ENCODE measurements at places on chromosomes 6 and 20.

GRCh38 chr20:41011551-41012067 lies 17.0 kb upstream of the TOP1 start:
- no peak overlapping the region for H3K27ac ChIP-seq
- DNase-seq: no peak
- no peaks in the 10 kb centered on the region for H3K27me3 ChIP-seq
- no peak overlapping the region for H3K4me3 ChIP-seq
- H3K4me1 ChIP-seq: no peaks in the 10 kb centered on the region

DNA sequence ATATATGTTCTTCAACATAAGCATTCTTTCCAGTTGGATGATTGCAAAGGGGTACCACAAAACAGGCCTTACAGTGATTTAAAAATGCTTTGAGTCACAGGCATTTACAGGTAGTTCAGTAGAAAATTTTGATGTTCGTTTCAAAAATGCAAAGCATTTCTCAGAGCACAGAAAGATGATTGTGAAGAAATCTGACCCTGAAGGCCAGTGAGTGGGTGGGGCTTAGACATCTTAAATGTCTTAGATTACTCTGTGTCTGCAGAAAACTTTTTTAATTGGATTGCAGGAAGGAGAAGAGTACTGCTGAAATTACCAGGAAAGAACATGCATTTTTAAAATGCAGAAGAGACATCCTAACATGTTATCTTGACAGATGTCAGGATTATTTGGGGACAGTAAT lies 268.3 kb downstream of the CDKAL1 start:
- H3K4me1 ChIP-seq: no peaks in the 10 kb centered on the region
- H3K4me3 ChIP-seq: no peak overlapping the region
- H3K27me3 ChIP-seq: no peaks in the 10 kb centered on the region
- H3K27ac ChIP-seq: no peak overlapping the region
- no peaks in the 10 kb centered on the region for H3K36me3 ChIP-seq

GRCh38 chr20:11331096-11331495 lies 586.6 kb upstream of the BTBD3 start:
- H3K36me3 ChIP-seq: no peaks in the 10 kb centered on the region
- H3K27ac ChIP-seq: no peak overlapping the region
- no peaks in the 10 kb centered on the region for H3K4me1 ChIP-seq
- H3K27me3 ChIP-seq: no peaks in the 10 kb centered on the region

GRCh38 chr20:43938017-43938655 lies 23.5 kb downstream of the TOX2 start:
- H3K4me3 ChIP-seq: no peak overlapping the region
- no peak overlapping the region for H3K27ac ChIP-seq
- H3K4me1 ChIP-seq: peaks cover 7% of the 10 kb centered on the region
- no peaks in the 10 kb centered on the region for H3K36me3 ChIP-seq
- DNase-seq: no peak

DNA sequence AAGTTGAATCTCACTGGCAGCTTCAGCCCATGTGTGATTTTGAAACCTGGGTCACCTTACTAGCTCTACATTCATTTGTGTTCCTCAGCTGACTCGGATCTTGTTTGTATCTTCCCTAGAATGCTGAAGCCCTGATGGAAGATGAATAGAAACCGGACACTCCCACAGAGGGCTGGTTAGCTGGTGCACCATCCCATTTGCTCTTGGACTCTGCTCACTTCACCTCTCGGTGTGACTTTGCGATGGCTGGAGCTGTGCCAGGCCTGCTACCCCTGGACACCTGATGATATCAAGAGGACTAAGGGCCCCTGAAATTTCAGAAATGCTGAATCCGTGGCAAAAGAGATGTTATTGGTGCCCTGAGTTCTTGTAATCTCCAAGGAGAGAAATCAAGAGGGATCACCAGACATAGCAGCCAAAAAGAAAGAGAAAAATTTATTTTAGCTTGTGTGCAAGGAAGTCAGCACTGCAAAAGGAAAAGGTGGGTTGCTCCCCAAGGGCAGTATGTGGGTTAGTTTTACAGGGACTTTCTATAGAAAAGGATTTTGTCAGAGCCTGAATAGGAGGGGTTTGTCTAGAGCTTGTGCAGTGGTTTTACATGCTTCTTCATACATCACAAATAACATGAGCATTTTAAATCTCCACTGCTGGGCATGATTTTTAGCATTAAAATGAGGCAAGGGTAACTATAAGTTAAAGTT lies 426.3 kb upstream of the NOX3 start:
- no peak for DNase-seq
- no peaks in the 10 kb centered on the region for H3K27me3 ChIP-seq
- no peaks in the 10 kb centered on the region for H3K4me1 ChIP-seq
- H3K4me3 ChIP-seq: no peak overlapping the region
- no peak overlapping the region for H3K27ac ChIP-seq
- no peaks in the 10 kb centered on the region for H3K36me3 ChIP-seq

- H3K4me3 ChIP-seq: no peak overlapping the region
- DNase-seq: peak; percentile 77
- no peaks in the 10 kb centered on the region for H3K27me3 ChIP-seq
- H3K36me3 ChIP-seq: no peaks in the 10 kb centered on the region
These were observed 42.8 kb upstream of the TASP1 start for GRCh38 chr20:13681248-13682125.

GRCh38 chr20:38034961-38035360 lies 1.4 kb downstream of the RPRD1B start:
- no peaks in the 10 kb centered on the region for H3K27me3 ChIP-seq
- no peak overlapping the region for H3K27ac ChIP-seq
- peaks cover 12% of the 10 kb centered on the region for H3K4me1 ChIP-seq
- peaks cover 2% of the 10 kb centered on the region for H3K36me3 ChIP-seq
- DNase-seq: no peak

- H3K27ac ChIP-seq: peak overlapping the region; percentile 36
- no peaks in the 10 kb centered on the region for H3K36me3 ChIP-seq
- peak overlapping the region; percentile 24 for H3K4me3 ChIP-seq
- peaks cover 37% of the 10 kb centered on the region for H3K27me3 ChIP-seq
- peak; percentile 60 for DNase-seq
- peaks cover 5% of the 10 kb centered on the region for H3K4me1 ChIP-seq
These were observed 2.9 kb downstream of the NRN1 start for GRCh38 chr6:6003621-6004366.

DNA sequence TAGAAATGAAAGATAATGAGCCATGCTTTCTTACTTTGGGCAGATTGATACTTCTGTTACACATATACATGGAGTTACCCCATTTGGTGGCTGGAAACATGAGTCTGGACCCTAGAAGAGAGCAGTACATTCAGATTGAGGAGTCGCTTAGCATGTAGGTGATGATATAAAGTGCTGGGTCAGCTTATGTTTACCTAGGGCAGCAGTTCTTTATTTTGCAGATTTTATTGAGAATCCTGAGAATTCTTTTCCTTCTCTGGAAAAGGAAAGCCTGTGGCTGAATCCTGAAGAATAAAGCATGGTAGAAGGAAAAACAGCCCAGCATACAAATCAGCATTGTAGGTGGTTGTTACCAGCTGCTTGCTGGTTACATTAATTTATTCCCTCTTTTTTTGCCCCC lies 91.2 kb downstream of the SMAP1 start:
- no peaks in the 10 kb centered on the region for H3K36me3 ChIP-seq
- H3K27me3 ChIP-seq: no peaks in the 10 kb centered on the region
- no peaks in the 10 kb centered on the region for H3K4me1 ChIP-seq
- H3K27ac ChIP-seq: no peak overlapping the region

DNA sequence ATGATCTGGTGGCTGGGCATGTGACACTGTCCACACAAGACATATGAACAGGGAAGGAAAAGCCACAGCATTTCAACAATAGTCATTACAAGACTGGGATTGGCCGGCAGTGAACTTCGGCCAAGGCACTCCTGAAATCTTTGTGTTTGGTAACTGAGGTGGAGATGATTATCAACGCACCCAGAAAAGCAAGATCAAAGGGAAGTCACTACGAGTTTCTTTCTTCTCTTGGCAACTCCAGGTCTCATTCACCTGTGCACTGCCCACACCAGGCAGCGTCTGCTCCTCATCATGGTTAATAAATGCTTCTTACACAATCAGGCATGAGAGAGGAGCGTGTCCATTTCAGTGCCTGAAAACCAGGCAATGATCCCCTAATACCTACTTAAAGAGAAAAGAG lies 20.5 kb upstream of the FOXC1 start:
- peaks cover 4% of the 10 kb centered on the region for H3K27me3 ChIP-seq
- H3K4me1 ChIP-seq: no peaks in the 10 kb centered on the region
- DNase-seq: peak; percentile 78

DNA sequence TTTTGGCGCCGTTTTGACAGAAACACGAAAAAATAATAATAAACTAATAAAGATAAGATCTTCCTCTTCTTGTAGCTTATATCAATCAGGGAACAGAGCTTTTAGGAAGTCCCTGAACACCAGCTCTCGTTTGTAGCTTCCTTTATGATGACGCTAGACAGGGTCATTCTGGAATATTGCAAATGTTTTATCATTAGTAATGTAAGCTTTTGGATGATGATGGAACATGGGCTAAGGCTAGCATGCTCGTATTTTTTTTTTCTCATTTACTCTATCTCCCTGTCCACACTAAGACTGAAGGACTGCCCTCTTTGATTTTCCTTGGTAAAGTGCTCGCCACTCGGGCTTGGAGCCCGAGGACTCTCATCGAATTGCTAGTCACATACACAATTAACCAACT lies 22.1 kb upstream of the POM121L2 start:
- no peaks in the 10 kb centered on the region for H3K36me3 ChIP-seq
- peaks cover 11% of the 10 kb centered on the region for H3K27me3 ChIP-seq
- H3K27ac ChIP-seq: no peak overlapping the region
- H3K4me3 ChIP-seq: no peak overlapping the region
- DNase-seq: no peak
- H3K4me1 ChIP-seq: no peaks in the 10 kb centered on the region

DNA sequence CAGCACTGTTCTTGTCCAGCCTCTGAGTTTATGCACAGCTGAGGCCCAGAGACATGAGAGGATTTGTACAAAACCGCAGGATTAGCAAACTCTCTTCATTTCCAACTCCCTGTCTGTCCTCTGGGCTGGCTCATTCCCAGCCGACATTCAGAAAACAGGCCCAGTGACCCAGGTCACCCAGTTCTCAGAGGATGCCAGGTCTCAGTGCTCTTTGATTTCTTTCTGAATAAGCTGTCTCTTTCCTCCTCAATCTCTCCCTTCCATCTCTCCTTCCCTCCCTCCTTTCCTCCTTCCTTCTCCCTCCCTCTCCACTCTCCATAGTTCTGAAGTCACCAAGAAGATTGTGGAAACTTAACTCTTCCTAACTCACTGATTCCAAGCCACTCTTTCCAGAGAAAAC lies 372.7 kb upstream of the SULF2 start:
- no peaks in the 10 kb centered on the region for H3K27me3 ChIP-seq
- no peaks in the 10 kb centered on the region for H3K36me3 ChIP-seq
- no peaks in the 10 kb centered on the region for H3K4me1 ChIP-seq
- no peak overlapping the region for H3K4me3 ChIP-seq
- DNase-seq: no peak
- no peak overlapping the region for H3K27ac ChIP-seq

GRCh38 chr20:1477896-1478490 lies 11.3 kb upstream of the NSFL1C start:
- no peaks in the 10 kb centered on the region for H3K36me3 ChIP-seq
- H3K27me3 ChIP-seq: no peaks in the 10 kb centered on the region
- peaks cover 9% of the 10 kb centered on the region for H3K4me1 ChIP-seq

DNA sequence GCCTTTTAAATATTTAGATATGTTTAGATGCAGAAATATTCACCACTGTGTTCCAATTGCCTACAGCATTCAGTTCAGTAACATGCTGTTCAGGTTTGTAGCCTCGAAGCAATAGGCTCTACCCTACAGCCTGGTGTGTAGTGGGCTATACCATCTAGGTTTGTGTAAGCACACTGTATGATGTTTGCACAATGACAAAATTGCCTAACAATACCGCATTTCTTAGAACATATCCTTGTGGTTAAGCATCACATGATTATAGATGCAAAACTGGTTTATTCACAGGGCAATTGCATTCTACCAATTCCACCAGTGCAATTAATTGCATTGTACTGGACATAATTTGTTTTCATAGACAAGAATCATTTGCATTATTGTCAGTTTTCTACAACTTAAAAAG lies 7.9 kb upstream of the SLC22A16 start:
- no peaks in the 10 kb centered on the region for H3K4me1 ChIP-seq
- no peak overlapping the region for H3K27ac ChIP-seq
- no peaks in the 10 kb centered on the region for H3K36me3 ChIP-seq

DNA sequence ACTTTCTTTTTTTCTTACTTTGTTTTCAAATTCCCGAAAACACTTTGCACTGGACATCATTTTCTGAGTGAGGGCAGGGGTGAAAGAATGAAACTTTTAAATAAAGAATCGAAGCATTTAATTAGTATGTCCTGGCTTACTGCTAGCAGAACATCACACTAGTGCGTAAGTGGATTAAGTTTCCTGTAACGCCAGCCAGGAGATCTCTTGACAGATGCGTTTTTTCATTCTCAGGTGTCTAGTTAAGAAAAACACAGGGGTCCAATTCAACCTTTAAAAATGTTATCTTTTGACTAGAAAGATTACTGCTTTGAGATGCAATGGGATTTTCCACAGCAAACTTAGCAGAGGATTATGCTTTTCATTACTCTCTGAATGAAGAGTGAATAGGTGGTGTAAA lies 858.8 kb upstream of the EPHA7 start:
- no peak for DNase-seq
- H3K4me1 ChIP-seq: no peaks in the 10 kb centered on the region
- no peak overlapping the region for H3K27ac ChIP-seq
- no peak overlapping the region for H3K4me3 ChIP-seq
- no peaks in the 10 kb centered on the region for H3K27me3 ChIP-seq

DNA sequence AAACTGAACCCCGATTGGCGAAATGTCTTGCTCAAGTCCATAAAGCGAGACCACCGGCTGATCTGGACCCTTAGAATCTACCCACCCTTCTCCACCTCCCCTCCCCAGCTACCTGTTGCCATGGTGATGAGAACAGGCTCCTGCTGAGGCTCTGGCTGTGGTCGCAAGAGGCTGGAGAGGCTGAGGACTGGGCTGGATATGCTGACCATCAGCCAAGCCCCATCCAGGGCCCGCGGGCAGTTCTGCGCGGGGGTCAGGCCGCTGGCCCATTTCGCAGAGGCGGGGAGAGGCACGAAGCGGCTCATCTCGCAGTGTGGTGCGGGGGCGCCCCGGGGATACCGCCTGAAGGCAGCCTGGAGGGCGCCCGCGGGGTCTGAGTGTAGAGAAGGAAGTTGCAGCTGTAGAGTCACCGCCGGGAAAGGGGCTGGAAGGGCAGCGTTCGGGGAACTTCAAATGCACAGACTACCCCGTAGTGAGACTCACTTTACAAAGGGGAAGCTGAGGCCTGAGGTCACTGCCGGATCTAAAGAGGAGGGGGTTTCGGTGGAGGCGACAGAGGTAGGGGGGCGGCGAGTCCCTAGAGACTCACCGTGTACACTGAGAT lies 671 bp downstream of the TAPBP start:
- DNase-seq: peak; percentile 83
- no peaks in the 10 kb centered on the region for H3K27me3 ChIP-seq
- H3K36me3 ChIP-seq: no peaks in the 10 kb centered on the region
- peaks cover 29% of the 10 kb centered on the region for H3K4me1 ChIP-seq
- H3K27ac ChIP-seq: peak overlapping the region; percentile 95

GRCh38 chr6:159533016-159533415 lies 160.0 kb downstream of the SOD2 start:
- no peak overlapping the region for H3K4me3 ChIP-seq
- DNase-seq: no peak
- H3K27me3 ChIP-seq: no peaks in the 10 kb centered on the region
- H3K27ac ChIP-seq: no peak overlapping the region
- no peaks in the 10 kb centered on the region for H3K36me3 ChIP-seq

Data from small intestine (tissue), 16 donors.